ENCODE measurements at places on chromosomes 3 and 15. TPM values are rescaled to one million over a fixed set of nuclear protein-coding genes. Genes with fewer than 3 reads are reported as not detected.

MUC20 gene
- total RNA-seq, result not detected

CCR4 gene
- not detected for total RNA-seq

TTLL13 gene
- not detected for total RNA-seq

TMEM212 gene
- not detected for total RNA-seq

ZNF662 gene
- total RNA-seq, result not detected

GRCh38 chr3:152910211-152910610 is 75.3 kb downstream of the P2RY1 start:
- DNase-seq, result peak; percentile 29

DNA sequence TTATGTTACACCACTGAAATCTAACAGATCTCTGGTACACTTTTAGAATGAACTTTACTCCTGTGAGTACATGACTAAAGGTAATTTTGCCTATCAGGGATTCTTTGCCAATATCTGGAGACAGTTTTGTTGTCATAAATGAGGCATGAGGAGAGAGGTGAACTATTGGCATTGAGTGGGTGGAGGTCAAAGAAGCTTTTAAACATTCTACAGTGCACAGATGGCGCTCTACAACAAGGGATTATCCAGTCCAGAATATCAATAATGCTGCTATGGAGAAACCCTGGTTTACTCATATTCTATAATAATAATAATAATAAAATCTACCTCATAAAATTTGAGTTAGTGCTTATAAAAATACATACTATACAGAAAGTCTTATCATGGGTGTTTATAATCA is 702.3 kb downstream of the SI start:
- DNase-seq, result no peak

GRCh38 chr15:48722764-48723661 is 77.5 kb upstream of the FBN1 start:
- no peak for DNase-seq

DNA sequence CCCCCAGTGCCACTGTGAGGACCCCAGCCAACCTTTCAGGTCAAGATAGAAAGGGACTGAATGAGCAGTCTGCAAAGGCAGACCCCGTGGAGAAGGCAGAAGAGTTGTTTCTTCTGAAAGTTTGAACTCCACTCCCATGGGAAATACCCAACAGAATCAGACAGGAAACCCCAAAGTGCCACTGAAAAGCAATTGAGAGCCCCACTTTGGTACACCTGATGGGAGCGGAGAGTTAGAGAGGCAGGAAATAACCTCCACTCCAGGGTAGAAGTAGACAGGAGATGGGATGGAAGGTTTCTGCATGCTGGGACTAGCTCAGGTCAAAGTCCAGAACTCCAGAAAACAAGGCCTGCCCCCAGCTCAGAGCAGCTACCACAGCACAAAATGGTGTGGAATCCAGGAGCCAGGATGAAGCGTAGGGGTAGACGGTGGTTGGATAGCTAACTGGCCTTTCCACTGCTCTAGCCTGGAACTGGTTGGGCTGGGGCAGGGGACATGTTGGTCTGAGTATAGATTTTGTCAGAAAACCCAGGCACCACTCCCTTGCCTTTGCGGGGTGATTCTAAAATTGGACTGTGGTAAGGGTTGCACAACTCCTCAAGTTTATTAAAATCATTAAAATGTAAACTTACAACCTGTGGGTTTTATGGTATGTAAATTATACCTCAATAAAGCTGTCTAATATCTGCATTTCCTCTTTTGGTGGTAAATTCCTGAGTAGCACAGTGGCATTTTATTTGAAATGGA is 1.9 kb upstream of the RAB43 start:
- no peak for DNase-seq

DNA sequence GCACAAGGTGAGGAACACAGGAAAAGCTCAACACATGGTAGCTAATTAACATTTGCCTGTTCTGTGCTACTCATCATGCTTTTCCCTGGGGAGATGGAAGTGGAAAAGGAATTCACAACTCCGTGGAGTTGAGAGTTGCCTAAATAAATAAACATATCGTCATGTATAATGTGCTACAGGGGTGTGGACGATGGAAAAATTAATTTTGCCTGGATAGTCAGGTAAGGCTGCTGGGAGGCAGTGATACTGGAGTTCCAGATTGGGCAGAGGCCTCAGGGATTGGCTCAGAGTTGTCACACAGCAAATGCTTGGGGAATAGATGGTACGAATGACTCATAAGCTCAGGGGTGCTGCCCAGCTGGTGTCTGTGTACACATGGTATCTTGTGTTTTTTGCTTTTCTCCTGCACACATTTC is 3.1 kb upstream of the ABHD6 start:
- DNase-seq, result no peak

GRCh38 chr3:8278448-8278847 is 223.2 kb upstream of the LMCD1 start:
- no peak for DNase-seq

GRCh38 chr3:133874344-133874743 is 21.3 kb downstream of the RAB6B start:
- DNase-seq, result no peak

DNA sequence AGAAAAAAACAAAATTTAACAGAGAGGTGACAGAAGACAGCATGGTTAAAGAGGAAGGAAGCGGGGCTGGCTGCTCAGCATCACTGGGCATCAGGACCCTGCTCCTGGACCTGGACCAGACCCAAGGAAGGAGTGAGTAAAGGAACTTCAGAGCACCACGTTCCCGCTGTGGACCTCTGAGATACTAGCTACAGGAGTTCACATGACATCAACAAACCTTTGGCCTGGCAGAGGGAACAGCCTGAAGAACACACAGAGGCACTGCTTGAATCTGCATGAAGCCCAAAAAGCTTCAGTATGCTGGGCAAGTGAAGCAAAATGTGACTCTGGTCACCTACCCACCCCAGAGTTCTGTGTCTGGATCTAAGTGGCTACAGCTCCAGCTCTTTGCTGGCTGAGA is 38.1 kb downstream of the SLC2A2 start:
- DNase-seq, result no peak

GRCh38 chr3:177322881-177323280 is 125.6 kb upstream of the TBL1XR1 start:
- no peak for DNase-seq

All from neural progenitor cell (in vitro differentiated cells).